Activated T-helper 17 cell treated with anti-CD3 and anti-CD28 coated beads, Interleukin-2, amount 50 U/mL, for 72 hours (primary cell): ENCODE measurements at places on chromosomes 6 and 20. TPM values are rescaled to one million over a fixed set of nuclear protein-coding genes. Genes with fewer than 3 reads are reported as not detected.

- no peak for ATAC-seq
These were observed 280.7 kb downstream of the CDH4 start for GRCh38 chr20:61532736-61533135.

- no peak for ATAC-seq
These were observed 677.5 kb downstream of the HDGFL1 start for GRCh38 chr6:23246896-23247295.

DNA sequence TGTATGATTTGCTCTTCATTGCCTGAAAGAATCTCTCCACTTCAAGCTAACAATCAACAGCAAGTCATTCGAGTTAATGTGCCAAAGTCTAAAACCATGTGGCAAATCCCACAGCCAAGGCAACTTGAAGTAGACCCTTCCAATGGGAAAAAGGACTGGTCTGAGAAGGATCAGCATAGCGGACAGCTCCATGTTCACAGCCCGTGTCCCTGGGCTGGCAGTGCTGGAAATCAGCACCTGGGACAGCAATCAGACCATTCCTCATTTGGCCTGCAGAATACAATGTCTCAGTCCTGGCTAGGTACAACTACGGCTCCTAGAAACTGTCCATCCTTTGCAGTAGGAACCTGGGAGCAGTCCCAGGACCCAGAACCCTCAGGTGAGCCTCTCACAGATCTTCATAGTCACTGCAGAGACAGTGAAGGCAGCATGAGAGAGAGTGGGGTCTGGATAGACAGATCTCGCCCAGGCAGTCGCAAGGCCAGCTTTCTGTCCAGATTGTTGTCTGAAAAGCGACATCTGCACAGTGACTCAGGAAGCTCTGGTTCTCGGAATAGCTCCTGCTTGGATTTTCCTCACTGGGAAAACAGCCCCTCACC is 1.1 kb downstream of the GJA10 start:
- ATAC-seq, result no peak

GRCh38 chr6:23413327-23414050 is 712.5 kb upstream of the NRSN1 start:
- no peak for ATAC-seq

- no peak for ATAC-seq
These were observed 59.2 kb downstream of the METTL24 start for GRCh38 chr6:110298916-110299315.

- ATAC-seq, result no peak
These were observed 6.0 kb downstream of the PPIL6 start for GRCh38 chr6:109434456-109434855.

DNA sequence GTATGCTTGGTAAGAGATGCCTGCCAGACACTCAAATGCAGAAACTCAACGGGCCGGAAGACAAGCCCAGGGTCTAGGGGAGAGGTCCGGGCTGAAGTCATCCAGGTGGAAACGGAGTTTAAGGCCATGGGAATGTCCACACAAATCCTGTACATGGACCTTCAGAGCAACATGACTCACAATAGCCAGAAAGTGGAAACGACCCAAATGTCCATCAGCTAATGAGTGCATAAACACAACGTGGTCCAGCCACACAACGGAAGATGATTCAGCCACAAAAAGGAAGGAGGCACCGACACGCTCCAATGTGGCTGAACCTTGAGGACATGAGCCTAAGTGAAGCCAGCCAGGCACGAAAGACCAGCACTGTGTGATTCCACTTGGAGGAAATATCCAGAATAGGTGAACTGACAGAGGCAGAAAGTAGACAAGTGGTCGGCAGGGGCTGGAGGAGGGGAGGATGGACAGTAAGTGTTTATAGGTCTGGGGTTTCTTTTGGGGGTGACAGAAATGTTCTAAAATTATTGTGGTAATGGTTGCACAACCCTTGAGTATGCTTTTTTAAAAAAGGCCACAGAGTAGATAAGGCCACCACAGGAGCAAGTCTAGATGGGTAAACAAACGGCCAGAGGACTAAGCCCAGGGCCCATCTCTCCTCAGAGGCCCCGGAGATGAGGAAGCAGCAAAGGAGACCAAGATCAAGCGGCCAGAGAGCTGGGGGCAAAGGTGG is 105.6 kb downstream of the PREX1 start:
- ATAC-seq, result no peak

Gene DEFB132
- total RNA-seq, result not detected

DNA sequence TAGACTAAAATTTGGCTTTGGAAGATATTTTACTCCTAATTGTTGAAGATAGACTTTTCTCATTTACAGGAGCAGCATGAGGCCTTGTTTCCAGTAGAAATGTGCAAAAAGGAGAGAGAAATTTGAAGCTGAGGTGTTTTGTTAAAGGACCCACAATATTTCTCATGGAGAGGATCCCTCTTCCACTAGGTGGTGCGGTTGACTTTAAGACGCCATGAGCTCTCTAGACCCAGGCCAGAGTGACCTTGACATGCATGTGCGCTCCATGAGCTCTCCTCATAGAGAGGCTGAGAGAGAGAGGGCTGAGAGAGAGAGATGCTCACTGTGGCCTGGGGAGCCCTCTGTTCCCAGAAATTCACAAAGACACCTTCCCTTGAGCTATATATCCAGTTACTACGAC is 861.2 kb upstream of the EYS start:
- ATAC-seq, result no peak

DNA sequence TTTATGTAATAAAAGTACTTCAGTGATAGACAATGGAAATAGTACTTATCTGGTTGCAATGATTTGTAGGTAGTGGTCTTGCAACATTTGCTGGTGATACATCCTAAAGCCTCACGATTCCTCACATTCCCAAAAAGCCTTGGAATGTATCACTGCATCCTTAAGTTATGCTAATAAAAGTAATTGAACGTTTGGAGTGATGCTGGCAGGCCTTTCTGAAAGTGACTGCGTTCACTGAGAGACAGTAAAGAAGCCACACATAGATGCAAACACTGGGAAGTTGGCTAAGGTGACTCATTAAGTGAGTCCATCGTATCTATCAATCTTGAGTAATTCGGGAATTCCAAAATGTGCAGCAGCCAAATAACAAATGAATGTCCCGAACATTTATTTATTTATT is 444.1 kb upstream of the SOX4 start:
- ATAC-seq, result no peak

Gene C6orf58
- total RNA-seq, result not detected

Gene TCF19
- total RNA-seq, result 91.1 TPM

GRCh38 chr6:72856801-72857200 is 234.9 kb downstream of the KCNQ5 start:
- no peak for ATAC-seq

Gene KCNG1
- total RNA-seq, result 0.28 TPM
